ENCODE measurements at places on chromosomes 13 and 19.
A peak's percentile ranks its signal among the peaks of the same experiment; 100 is the strongest.

GRCh38 chr19:49217382-49217781 lies 59.8 kb downstream of the TRPM4 start:
- DNase-seq, result no peak

DNA sequence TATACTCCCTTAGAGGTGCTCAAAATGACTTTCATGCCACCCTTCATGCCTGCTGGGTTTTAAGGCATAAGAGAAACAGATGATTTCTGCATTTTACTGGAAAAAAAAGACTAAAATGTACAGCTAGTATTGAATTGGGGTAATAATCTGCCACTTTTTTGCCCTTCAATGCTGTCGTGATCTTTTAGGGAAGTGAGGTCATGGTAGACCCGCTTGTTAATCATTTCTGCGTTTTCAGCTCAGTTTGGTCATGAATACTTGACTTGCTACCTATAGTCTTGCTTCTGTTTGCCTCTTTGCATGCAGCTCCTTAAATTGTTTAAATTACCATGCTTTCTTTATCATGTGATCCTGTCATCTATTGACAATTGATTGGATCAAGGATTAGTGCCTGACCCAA lies 90.4 kb downstream of the PCCA start:
- DNase-seq, result no peak

GRCh38 chr13:99626461-99627082 lies 125.3 kb downstream of the TM9SF2 start:
- no peak for DNase-seq

DNA sequence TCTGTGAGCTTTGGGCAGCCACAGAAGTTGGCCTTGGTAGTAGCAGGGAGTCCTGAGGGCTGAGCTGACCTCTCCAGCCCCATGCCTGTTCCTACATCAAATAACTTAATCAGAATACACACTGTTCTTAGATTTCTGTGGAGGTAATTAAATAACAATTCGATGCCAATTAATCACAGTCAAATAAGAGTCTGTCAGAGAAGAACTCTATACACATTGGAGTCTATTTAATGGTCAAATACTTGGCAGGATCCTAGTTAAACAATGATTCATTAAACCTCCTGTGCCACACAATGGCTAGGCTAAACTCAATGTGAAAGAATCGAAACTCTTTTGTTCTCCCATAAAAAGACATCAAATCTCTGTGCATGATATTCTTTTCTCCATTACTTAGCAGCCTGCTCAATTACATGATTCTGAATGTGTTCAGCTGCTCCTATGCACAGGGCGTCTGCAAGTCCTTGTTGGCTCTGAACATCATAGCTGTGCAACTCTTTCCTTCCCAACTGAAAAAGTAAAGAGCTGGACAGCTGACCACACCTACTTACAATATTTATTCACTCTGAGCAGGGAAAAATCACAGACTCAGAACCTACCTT lies 173.1 kb downstream of the ABCC4 start:
- no peak for DNase-seq

- DNase-seq, result no peak
Observed at GRCh38 chr19:19672816-19673215, 4.2 kb downstream of the ZNF101 start.

GRCh38 chr13:92164822-92165221 lies 766.4 kb downstream of the GPC5 start:
- DNase-seq, result peak; percentile 74

DNA sequence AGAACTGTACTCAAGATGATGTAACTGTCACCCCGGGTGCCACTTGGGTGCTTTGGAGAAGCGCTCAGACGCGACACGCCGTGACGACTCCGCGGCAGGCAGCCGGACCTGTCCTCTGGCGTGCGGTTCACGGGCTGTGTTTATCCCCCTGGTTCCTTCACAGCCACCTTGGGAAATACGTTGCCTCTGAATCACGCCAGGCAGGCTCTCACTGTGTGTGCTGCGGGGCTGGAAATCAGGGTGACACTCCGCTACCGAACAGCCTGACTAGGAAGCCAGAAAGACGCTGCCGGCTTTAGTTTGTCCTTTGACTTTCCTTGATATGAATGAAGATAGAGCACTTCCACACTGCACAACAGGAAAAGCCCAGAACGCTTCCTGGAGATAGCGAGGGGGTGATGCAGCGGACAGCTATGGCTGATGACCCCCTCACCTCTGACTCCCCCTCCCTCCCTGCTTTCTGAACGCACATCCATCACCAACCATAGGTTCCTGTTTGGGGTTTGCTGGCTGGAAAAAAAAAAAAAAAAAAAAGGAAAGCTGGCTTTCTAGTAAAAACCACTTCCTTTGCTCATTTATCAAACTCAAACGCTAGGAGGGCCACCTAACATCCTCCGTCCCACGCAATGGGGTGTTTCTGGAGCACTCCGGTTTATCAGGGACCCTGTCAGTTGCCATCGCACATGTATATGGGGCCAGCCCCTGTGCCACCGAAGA lies 3.7 kb upstream of the GP6 start:
- DNase-seq, result peak; percentile 52

DNA sequence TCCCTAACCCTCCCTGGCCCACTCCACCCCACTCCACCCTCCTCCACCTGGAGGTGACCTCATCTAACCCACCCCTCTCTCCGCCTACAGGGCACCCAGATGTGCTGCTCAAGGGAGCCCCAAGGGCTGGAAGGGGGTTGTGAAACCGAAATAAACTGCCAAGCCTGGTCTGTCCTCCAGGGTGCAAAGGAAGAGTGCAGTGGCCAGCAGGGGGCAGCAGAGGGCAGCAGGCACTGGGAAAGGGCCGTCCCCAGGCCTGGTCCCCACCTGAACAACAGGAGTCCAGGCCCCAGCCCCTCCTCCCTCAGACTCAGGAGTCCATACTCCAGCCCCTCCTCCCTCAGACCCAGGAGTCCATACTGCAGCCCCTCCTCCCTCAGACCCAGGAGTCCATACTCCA lies 8.4 kb upstream of the BCAM start:
- DNase-seq, result peak; percentile 90

GRCh38 chr13:49540552-49540951 lies 44.8 kb downstream of the PHF11 start:
- DNase-seq, result no peak

GRCh38 chr13:31116224-31116623 lies 45.5 kb downstream of the HSPH1 start:
- no peak for DNase-seq

GRCh38 chr19:39319892-39320248 lies 793 bp downstream of the LRFN1 start:
- DNase-seq, result no peak

DNA sequence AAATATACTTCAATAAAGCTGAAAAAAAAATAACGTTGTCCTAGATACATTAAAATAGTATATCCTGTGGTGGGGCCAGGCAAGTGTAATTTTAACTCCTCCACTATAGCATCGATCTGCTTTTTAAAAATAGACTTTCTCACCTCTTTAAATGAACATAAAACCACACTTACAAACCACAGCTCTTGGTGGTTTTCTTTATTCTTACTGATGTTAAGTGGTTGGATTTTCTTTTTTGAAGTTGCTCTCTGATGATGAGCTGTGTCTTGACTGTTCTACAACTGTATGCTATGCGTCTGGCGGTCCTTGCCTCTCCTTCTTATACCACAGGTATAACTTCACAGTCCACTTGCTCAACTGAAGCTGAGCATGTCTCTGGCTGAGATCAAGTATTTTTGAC lies 721.5 kb upstream of the KLHL1 start:
- DNase-seq, result no peak

DNA sequence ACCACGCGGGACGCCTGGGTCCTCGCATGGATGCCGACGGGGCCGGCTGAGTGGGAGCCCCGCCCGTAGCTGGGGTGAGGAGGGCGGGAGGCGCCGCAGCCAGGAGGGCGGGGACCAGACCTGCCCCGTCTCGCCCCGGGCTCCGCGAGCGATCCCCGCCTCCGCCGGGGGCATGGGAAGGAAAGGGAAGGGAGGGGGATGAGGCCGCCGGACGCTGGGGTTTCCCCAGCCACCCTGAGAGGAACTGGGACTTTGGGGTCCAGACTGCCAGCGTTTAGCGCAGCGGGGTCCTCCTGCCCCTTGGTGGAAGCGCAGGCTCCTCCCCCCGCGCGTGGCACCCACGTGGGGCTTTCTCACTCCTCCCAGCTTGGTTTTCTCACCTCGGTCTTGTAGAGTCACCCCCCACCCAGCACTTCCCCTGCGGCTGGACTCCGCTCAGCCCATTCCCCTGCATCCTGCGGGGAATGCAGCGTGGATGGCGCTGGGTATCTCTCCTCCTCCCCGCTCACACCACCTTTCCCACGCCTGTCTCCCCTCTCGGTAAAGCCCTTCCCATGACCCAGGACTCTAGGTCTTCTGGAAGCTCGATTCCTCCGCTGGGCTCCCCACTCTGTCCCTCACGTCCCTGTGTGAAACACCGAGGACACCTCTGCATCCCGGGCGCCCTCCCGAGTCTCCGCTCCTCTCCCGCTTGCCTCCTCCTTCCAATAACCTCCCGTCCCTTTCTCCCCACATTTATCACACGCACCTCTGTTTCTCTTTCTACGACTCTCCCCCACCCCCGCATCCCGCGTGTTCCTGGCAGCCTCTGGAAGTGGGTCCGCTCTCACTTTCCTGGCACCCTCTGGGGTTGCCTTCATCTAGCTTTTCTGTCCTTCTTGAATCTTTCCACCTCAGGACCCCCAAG lies 2.1 kb downstream of the TGFB1 start:
- peak; percentile 82 for DNase-seq

DNA sequence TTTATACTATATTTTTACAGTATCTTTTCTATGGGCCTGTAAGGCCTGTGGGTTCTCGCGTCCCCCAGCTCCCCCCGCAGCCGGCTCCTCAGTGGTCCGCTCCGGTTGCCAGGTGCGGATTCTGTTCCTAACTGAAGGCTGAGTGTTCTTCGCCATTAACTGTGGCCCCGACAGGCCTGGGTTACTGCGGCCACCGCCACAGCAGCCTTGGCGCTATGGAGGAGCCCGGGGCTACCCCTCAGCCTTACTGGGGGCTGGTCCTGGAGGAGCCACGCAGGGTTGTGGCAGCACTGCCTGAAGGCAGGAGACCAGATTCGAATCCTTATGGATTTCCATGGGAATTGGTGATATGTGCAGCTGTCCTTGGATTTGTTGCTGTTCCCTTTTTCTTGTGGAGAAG lies 45.8 kb downstream of the SPRYD7 start:
- DNase-seq, result no peak

DNA sequence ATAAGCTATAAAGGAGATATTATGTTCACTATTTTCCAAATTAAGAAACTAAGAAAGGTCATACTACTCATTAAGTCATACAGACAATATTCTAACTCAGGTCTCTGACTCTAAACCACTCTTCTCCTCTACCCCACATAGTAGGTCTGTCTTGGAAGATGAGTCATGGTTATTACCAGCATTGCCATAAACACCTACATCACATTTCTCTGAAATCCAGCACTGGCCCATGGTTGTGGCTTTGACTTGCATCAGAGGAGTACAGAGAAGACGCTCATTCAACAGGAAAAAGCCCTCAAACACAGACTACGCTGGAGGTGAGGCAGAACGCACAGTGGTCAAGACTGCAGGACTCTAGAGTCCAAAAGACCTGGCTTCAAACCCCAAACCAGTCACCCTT lies 476.8 kb downstream of the COG6 start:
- DNase-seq, result no peak

DNA sequence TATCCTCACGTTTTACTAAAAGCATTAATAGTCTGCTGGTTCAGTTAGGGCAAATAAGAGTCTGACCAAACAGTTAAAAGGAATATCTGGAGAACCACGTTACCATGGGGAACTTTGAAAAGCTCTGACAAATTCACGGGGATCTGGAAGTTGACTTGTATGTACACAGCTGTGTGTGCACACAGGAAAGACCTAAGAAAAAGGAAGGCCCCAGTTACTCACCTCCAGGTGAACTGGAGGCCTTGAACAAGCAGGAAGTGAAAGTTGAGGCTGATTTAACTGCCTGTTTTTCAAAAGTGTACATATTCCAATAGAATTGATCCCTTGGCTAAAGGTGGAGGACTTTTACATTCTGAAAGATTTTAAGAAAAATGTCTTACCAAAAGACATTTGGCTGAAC lies 1891.6 kb upstream of the PCDH20 start:
- no peak for DNase-seq

DNA sequence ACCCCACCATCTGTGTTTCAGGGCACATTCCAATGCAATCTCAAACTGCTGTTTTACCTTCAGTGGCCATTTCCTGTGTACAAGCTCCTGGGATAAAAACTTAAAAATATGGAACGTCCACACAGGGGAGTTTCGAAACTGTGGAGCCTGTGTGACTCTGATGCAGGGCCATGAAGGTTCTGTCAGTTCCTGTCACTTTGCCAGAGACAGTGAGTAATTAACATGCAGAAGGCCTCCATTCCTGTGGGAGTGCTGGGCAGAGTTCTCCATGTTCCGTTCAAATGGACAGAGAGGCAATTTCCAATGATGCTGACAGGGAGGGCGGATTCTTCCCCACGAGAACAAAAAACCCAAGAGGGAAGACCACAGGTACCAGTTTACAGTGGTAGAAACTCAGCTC lies 24.4 kb downstream of the WDR88 start:
- peak; percentile 18 for DNase-seq

DNA sequence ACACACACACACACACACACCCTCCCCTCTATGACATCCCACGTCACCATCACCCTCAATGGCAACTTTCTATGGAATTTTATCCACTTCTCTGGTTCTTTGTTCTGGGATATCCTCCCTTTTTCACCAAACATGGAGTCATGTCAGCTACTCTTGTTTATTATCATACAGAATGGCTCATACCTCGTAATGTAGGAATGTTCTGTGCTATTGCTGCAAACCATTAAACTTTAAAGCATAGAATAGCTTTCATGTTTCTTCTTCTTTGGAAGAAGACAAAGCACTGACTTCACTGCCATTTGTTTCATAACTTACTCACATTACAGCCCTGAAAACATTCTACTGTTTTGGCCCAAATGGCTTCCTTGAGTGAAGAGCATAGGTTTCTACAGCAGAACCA lies 163.4 kb downstream of the FOXO1 start:
- DNase-seq, result no peak

- peak; percentile 91 for DNase-seq
Observed at GRCh38 chr19:6048793-6049405, 61.4 kb downstream of the RFX2 start.

DNA sequence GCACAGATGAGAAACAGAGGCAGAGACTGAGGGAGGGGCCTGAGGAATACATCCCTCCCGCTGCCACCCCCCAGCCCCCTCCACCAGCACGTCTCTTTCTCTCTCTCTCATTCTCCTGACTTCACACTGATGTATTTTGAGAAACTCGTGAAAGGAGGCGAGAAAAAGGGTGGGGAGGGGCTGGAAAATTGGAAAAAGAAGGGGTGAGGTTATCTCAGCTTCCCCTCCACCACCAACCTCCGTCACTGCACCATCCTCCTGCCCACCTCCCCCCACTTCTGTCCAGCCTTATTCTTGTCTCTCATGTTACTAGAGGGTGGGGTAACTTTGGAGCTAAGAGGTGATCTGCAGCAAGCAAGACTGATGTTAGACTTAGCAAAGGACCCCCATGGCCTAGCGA lies 1.5 kb downstream of the SLC17A7 start:
- DNase-seq, result no peak

- peak; percentile 38 for DNase-seq
Observed at GRCh38 chr13:47178090-47178950, 281.5 kb upstream of the HTR2A start.

DNA sequence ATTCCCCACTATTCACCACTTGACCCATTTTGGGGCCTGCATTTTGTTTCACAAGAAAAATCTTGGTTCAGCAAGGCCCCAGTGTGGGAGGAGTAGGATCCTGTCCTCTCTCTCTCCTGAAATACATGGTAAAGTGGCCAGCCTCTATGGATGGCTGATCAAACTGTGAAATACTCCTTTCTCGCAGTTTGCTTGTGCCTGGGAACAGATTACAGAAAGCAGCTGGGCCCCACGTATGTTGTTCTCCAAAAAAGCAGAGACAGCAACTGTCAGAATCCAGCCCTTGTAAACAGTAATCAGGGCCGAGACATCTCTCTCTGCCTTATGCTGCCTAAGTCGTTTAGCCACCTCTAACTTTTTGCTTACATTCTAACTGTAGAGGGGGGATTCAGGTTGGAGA lies 61.0 kb upstream of the RAP2A start:
- DNase-seq, result no peak
